ENCODE measurements at places on chromosomes 16 and 17.

- no peak for DNase-seq
These were observed 9.2 kb downstream of the COL1A1 start for GRCh38 chr17:50192144-50192617.

- no peak for DNase-seq
These were observed 73.9 kb downstream of the GNAO1 start for GRCh38 chr16:56265184-56265583.

GRCh38 chr16:8950580-8951077, 13.1 kb downstream of the USP7 start:
- no peak for DNase-seq

- no peak for DNase-seq
These were observed 654 bp upstream of the SCNN1B start for GRCh38 chr16:23301251-23302044.

DNA sequence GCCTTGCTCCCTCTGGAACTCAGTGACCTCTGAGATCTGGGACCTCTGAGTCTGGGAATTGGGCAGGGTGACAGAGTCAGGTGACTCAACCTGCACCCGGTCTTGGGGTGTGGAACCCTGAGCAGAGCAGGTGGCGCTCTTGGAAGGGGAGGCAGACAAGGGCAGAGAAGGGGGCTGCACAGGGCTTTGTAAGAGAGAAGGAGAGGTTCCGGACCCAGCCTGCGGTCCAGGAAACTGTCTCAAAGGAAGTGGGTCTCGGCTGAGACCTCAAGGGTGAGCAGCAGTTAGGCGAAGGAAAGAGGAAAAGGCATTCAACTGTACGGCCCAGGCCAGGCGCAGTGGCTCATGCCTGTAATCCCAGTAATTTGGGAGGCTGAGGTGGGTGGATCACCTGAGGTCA, 10.0 kb upstream of the RIPOR1 start:
- no peak for DNase-seq

GRCh38 chr17:3157218-3157617, 29.9 kb upstream of the OR1G1 start:
- DNase-seq, result no peak

GRCh38 chr16:82628711-82629110, 1.9 kb downstream of the CDH13 start:
- no peak for DNase-seq

- no peak for DNase-seq
These were observed 28.0 kb downstream of the PRKCB start for GRCh38 chr16:23863511-23864422.

DNA sequence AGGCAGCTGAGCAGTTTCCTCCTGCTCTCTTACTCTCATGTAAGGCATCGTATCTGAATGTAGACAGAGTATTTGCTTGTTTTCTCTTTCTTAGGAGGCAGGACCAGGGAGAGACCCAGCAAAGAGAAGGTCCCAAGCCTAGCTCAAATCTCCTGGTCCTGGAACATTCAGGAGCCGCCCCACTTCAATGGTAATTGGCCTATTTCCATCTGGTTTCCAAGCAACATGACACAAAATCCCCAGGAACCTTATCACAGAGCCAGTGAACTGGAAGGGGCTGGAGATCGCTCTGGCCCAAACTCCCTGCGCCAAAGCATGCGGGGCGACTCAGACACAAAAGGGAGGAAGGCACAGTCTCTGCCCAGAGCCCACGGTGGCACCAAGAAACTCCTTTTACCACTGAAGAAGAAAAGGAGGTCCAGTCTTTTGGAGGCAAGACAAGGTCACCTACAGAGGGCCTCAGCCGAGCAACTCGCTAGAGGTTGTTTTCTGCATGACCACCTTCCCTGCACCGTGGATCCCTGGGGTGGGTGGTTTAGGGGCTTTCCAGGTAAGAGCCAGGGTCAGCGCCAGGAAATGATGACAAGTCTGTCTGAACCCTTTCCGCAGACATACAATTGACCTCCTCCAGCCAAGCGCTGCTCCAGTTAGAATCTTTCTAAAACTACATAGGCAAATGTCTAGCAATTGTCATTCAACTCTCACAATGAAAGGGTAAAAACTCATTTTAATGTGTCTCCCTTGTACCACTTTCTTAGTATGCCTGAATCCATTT, 394.7 kb downstream of the SOX9 start:
- no peak for DNase-seq

DNA sequence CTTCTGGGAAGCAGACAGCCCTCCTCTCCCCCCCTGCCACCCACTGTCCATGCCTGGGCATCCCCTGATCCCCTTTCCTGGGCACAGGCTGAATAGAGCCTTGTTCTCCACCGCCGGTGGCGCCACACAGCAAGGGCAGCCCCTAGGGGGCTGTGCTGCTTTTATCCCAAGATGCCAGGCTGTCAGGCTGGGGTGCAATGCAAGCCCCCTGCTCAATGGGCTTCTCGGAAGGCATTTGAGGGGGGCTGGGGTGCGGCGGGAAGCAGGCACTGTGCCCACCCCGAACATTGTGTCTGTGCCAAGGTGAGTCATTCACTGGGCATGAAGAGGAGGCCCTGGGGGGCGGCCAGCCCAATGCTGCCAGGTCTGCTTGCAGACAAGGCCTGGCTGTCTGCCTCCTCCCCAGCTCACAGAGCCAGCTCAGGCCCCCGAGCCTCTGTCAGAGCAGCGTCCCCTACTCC, 1.5 kb upstream of the GFAP start:
- DNase-seq, result no peak

DNA sequence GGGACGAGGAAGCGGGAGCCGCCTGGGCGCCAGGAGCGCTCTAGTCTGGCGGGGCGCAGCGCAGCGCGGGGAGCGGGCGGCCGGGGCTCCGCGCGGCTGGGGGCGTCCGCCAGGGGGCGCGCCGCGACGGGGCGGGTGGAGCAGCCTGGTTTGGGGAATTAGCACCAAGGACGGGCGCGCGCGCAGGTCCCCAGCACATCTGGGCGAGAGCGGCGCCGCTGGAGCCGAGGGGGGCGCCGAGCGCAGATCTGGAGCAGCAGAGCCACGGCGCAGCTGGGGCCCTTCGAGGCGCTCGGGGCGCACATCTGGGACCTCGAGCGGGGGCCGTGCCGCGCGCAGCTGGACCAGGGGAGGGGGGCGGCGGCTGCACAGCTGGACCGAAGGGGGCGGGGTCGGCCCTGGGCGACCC, at the start of gene NXPH3:
Gene NXPH3, plus strand, starts transcription at position 193 of the 409 bp plus-strand sequence. CDS start 349 bp downstream, outside the sequence.
- no peak for DNase-seq

GRCh38 chr16:47213761-47214440, 70.2 kb upstream of the NETO2 start:
- DNase-seq, result no peak

GRCh38 chr16:82655072-82655714, 28.4 kb downstream of the CDH13 start:
- DNase-seq, result no peak

GRCh38 chr16:27359051-27359450, 42.9 kb upstream of the IL21R start:
- no peak for DNase-seq

DNA sequence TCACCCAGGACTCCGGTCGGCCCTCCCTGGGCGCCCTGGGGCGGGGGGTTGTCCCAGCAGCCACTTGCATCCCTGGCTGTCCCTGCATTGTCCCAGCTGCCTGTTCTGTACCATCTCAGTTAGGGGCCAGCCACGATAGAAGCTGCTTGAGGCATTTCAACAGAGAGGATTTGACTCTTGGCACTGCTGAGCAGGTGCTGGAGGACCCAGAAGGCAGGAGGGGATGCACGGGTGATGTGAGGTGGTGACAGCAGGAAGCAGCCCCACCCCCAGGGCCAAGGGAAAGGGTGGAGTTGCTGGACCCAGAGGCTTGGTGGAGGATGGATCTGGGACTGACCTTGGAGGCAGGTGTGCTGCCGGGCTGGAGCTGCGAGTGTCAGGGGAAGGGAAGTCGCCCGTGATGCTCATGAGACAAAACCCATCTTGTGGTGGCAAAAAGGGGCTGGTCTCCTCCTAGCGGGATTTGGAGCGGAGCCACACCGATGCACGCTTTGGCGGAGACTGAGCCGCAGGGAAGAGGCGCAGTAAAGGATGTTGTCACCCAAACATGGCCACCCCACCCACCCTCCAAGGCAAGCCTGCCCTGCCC, 188.0 kb upstream of the GSE1 start:
- DNase-seq, result no peak

GRCh38 chr17:49843774-49844350, 4.0 kb downstream of the TAC4 start:
- DNase-seq, result no peak

GRCh38 chr16:7124701-7125100, 207.9 kb upstream of the RBFOX1 start:
- DNase-seq, result no peak

DNA sequence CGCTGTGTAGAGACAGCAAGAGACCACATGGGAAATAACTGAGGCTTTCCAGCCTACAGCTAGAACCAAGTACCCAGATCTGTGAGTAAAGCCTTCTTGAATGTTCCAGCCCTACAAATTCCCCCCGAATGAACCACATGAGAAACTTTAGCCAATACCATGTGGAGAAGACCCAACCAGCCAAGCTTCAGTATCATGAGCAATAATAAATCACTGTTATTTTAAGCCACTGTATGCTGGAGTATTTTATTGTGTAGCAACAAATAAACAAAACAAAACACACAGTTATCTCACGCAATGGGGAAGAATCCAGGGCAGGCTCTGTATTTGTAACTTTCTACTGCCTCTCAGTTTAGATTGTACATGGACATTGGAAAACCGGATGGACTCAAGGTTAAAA, 426.2 kb downstream of the CDH11 start:
- DNase-seq, result no peak

- no peak for DNase-seq
These were observed 69.7 kb upstream of the DNAJA2 start for GRCh38 chr16:47043200-47043599.

Measured in CMK (cell line).